Thymus (tissue), 14 donors: ENCODE measurements at places on chromosomes 7 and 10. TPM values are rescaled to one million over a fixed set of nuclear protein-coding genes. Genes with fewer than 3 reads are reported as not detected.

GRCh38 chr10:31836569-31837406, 91.8 kb downstream of the ARHGAP12 start:
- no peak for DNase-seq
- no peak overlapping the region for H3K27ac ChIP-seq
- H3K36me3 ChIP-seq, result peaks cover 2% of the 10 kb centered on the region

DNA sequence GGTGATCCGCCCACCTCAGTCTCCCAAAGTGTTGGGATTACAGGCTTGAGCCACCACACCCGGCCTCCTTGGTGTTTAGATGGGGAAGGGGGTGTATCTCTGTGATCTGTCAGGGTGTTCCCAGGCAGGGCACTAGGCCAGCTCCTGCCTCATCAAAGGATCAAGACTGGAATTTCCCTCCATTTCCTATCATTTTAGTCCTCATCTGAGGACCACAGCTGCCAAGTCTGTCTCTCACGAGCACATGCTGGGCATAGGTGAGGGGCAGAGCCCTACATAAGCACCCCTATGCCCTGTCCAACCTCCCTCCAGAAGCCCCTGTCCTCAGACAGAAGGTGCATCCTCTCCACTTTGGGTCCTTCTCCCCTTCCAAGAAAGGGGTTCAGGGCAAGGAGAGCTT, 19.5 kb downstream of the TRIM56 start:
- H3K4me1 ChIP-seq, result no peaks in the 10 kb centered on the region
- H3K4me3 ChIP-seq, result no peak overlapping the region
- H3K36me3 ChIP-seq, result no peaks in the 10 kb centered on the region
- H3K27me3 ChIP-seq, result peaks cover 5% of the 10 kb centered on the region
- DNase-seq, result no peak

DNA sequence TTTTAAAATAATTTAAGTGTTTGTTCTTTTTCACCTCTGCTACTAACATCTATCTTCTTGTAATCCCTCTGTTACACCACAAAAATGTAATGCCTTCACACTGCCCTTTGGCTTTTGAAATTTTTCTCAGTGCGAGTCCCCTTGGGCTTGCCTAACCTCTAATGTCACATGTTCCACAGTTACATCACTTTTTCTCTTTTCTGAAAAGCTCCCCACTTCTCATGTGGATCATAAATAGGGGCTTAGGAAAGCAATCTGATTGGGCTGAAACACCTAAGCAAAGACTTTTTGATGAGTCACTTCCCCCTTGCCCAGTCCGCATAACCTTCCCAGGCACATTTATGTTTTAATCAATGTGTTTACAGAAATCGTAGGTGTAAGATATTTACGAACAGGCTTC, 288.2 kb downstream of the IPMK start:
- H3K4me1 ChIP-seq, result no peaks in the 10 kb centered on the region
- no peak overlapping the region for H3K27ac ChIP-seq
- no peak overlapping the region for H3K4me3 ChIP-seq
- no peaks in the 10 kb centered on the region for H3K36me3 ChIP-seq

- no peak for DNase-seq
- no peaks in the 10 kb centered on the region for H3K36me3 ChIP-seq
- peaks cover 12% of the 10 kb centered on the region for H3K4me1 ChIP-seq
- peak overlapping the region; percentile 49 for H3K4me3 ChIP-seq
- peaks cover 18% of the 10 kb centered on the region for H3K27me3 ChIP-seq
- H3K27ac ChIP-seq, result no peak overlapping the region
Measured at GRCh38 chr10:86712317-86712707, 44.0 kb downstream of the LDB3 start.

DNA sequence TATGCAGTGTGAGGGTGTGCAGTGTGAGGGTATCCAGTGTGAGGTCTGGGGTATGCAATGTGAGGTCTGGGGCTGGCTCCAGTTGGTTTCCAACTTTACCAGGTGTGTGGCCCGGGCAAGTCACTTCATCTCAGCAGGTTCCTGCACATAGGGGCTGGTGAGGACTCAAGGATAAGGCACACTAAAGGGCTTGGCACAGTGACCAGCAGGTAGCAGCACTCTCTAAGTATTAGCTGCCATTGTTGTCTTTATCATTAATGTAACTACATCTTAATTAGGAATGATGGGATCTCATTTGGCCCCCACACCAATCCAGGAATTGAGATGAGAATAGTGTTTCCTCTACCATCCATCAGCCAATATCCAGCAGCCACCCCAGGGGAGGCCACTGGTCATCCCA, 117.3 kb downstream of the KCNMA1 start:
- no peaks in the 10 kb centered on the region for H3K4me1 ChIP-seq
- no peaks in the 10 kb centered on the region for H3K36me3 ChIP-seq
- H3K4me3 ChIP-seq, result no peak overlapping the region
- no peaks in the 10 kb centered on the region for H3K27me3 ChIP-seq
- no peak overlapping the region for H3K27ac ChIP-seq

DNA sequence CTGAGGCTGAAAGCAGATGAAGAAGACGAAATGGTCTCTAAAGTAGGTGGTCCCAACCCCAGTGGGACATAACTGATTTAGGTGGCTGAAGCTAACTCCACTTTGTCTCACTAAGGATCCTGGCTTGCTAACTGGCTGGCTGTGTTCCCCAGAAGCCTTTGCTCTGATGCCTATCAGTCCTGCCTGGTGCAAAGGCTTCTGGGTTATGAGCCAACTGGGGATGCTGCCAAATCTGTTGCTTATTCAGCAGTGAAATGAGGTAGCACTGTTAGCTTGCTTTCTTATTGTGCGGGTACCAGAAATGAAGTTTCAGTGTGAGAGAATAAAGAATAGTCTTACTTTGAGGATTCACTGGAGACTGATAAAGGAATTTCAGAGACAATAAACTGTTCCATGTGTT, 18.1 kb downstream of the PRKG1 start:
- no peaks in the 10 kb centered on the region for H3K27me3 ChIP-seq
- H3K4me1 ChIP-seq, result no peaks in the 10 kb centered on the region
- DNase-seq, result no peak
- no peak overlapping the region for H3K27ac ChIP-seq
- no peak overlapping the region for H3K4me3 ChIP-seq
- H3K36me3 ChIP-seq, result no peaks in the 10 kb centered on the region

GRCh38 chr10:107546284-107546683, 381.8 kb upstream of the SORCS1 start:
- no peak for DNase-seq
- H3K36me3 ChIP-seq, result no peaks in the 10 kb centered on the region
- no peak overlapping the region for H3K27ac ChIP-seq
- no peaks in the 10 kb centered on the region for H3K4me1 ChIP-seq

DNA sequence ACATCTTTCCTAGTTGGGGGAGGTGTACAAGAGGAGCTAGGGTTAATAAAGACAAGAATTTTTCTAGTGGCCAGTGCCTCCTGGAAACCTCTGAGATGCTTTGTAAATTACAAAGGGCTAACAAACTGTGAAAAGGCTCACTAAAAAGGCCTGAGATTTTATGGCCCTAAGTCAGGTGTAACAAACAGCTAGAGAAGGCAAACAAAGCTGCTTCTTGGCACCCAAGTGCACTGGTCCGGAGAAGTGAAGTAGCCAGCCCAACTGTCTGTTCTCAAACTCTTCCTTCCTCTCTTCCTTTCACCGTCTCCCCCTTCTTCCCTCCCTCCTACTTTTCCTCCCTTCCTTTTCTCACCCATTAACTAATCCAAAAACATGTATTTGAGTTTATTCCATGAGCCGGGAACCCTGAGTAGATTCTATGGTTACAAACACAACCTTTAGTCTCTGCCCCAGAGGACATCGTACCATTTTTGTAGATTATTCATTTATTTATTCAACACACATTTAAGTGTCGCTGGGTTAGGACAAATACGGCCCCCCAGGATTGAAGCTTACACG, 143.4 kb upstream of the PCGF5 start:
- no peaks in the 10 kb centered on the region for H3K27me3 ChIP-seq
- no peak for DNase-seq
- no peaks in the 10 kb centered on the region for H3K36me3 ChIP-seq
- no peaks in the 10 kb centered on the region for H3K4me1 ChIP-seq

DNA sequence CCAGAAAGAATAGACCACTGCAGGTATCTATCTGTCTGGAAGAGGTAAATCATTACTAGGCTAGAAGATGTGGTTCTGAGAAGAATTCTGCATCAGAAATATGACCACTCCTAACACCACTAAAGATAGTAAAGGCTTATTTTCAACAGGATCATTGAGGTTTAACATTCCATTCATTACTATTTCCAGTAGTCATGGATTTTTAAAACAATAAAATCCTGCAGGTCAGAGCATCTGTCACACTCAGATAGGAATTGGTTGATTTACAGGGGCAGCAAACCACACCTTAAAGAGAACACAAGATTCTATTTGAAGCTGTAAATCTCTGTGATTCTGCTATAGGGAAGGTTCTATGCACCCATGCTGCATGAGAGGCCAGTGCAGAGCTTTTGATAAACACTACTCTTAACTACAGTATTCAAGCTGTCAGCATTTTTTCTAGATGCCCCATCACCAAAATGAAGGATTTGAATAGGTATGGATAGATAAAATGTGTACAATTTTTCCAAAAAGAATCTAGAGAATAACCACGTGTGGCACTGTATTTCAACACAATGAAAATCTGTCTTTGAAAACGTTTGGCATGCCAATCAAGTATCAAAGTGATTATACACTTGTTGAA, 14.6 kb downstream of the LRRC17 start:
- H3K4me3 ChIP-seq, result no peak overlapping the region
- H3K27me3 ChIP-seq, result no peaks in the 10 kb centered on the region
- DNase-seq, result no peak
- peaks cover 3% of the 10 kb centered on the region for H3K4me1 ChIP-seq

DNA sequence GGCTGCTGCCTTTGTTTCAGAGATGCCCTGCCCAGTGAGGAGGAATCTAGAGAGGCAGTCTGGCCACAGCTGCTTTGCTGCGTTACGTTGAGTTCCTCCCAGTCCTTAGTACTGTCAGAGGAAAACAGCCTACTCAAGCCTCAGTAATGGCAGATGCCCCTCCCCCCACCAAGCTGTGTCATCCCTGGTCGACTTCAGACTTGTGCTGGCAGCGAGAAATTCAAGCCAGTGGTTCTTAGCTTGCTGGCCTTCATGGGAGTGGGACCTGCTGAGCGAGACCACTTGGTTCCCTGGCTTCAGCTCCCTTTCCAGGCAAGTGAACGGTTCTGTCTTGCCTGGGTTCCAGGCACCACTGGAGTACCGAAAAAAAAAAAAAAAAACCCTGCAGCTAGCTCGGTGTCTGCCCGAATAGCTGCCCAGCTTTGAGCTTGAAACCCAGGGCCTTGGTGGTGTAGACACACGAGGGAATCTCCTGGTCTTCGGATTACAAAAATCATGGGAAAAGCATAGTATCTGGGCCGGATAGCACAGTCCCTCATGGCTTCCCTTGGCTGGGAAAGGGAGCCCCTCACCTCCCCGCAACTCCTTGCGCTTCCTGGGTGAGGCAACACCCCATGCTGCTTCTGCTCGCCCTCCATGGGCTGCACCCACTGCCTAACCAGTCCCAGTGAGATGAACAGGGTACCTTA, 9.1 kb downstream of the SDHAF3 start:
- no peaks in the 10 kb centered on the region for H3K27me3 ChIP-seq
- no peak overlapping the region for H3K4me3 ChIP-seq
- H3K4me1 ChIP-seq, result no peaks in the 10 kb centered on the region
- no peaks in the 10 kb centered on the region for H3K36me3 ChIP-seq
- DNase-seq, result no peak

- DNase-seq, result no peak
- H3K27ac ChIP-seq, result no peak overlapping the region
- H3K36me3 ChIP-seq, result no peaks in the 10 kb centered on the region
- H3K4me3 ChIP-seq, result no peak overlapping the region
- H3K27me3 ChIP-seq, result no peaks in the 10 kb centered on the region
Measured at GRCh38 chr10:103784723-103785418, 70.5 kb downstream of the SH3PXD2A start.

GRCh38 chr7:94706996-94707740, 51.2 kb upstream of the SGCE start:
- no peak overlapping the region for H3K4me3 ChIP-seq
- no peaks in the 10 kb centered on the region for H3K27me3 ChIP-seq
- no peaks in the 10 kb centered on the region for H3K4me1 ChIP-seq

GRCh38 chr7:127146746-127147536, 105.8 kb downstream of the GRM8 start:
- no peaks in the 10 kb centered on the region for H3K4me1 ChIP-seq
- DNase-seq, result no peak
- H3K27ac ChIP-seq, result no peak overlapping the region
- no peak overlapping the region for H3K4me3 ChIP-seq
- H3K36me3 ChIP-seq, result no peaks in the 10 kb centered on the region

- no peak overlapping the region for H3K27ac ChIP-seq
- H3K4me1 ChIP-seq, result no peaks in the 10 kb centered on the region
- no peak overlapping the region for H3K4me3 ChIP-seq
- H3K27me3 ChIP-seq, result no peaks in the 10 kb centered on the region
- no peaks in the 10 kb centered on the region for H3K36me3 ChIP-seq
Measured at GRCh38 chr7:88321694-88322093, 15.0 kb upstream of the STEAP4 start.

DNA sequence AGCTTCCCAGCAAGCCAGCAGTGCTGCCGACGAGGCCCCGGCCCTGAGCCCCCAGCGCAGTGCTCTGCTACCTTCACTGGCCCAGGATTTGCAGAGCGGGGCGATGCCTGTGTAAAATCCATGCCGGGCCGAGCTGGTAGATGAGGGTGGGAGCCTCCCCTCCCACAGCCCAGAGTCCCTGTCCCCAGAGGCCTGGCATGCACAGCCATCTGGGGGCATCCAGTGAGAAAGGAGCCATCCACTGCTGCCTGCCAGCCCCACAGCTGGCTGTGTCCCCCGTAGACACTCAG, 116.7 kb downstream of the RGS10 start:
- H3K27me3 ChIP-seq, result no peaks in the 10 kb centered on the region
- H3K4me3 ChIP-seq, result no peak overlapping the region
- no peak for DNase-seq
- H3K36me3 ChIP-seq, result peaks cover 34% of the 10 kb centered on the region
- no peak overlapping the region for H3K27ac ChIP-seq

GRCh38 chr7:141074997-141075396, 1.1 kb downstream of the TMEM178B start:
- H3K4me3 ChIP-seq, result no peak overlapping the region
- no peak for DNase-seq
- no peaks in the 10 kb centered on the region for H3K36me3 ChIP-seq
- peaks cover 79% of the 10 kb centered on the region for H3K27me3 ChIP-seq
- H3K4me1 ChIP-seq, result peaks cover 16% of the 10 kb centered on the region
- H3K27ac ChIP-seq, result no peak overlapping the region

GRCh38 chr10:15546606-15547005, 173.1 kb downstream of the ITGA8 start:
- no peak overlapping the region for H3K27ac ChIP-seq
- no peak for DNase-seq
- H3K27me3 ChIP-seq, result no peaks in the 10 kb centered on the region
- no peak overlapping the region for H3K4me3 ChIP-seq
- H3K36me3 ChIP-seq, result no peaks in the 10 kb centered on the region

- no peak overlapping the region for H3K4me3 ChIP-seq
- no peak for DNase-seq
- H3K27ac ChIP-seq, result no peak overlapping the region
- no peaks in the 10 kb centered on the region for H3K27me3 ChIP-seq
Measured at GRCh38 chr10:126011995-126012394, 115.6 kb downstream of the FANK1 start.

PNPLA8 gene
- 28.2 TPM for polyA plus RNA-seq

LRRN3 gene
- 5.4 TPM for polyA plus RNA-seq

YKT6 gene
- polyA plus RNA-seq, result 38.9 TPM

SYT15B gene
- polyA plus RNA-seq, result 0.55 TPM

MOGAT3 gene
- polyA plus RNA-seq, result 0.11 TPM

TEX36 gene
- polyA plus RNA-seq, result not detected
